Activated effector memory CD4-positive, alpha-beta T cell treated with anti-CD3 and anti-CD28 coated beads, Interleukin-2, amount 50 U/mL, for 16 hours (primary cell): ENCODE measurements at places on chromosomes 16 and 17.

DNA sequence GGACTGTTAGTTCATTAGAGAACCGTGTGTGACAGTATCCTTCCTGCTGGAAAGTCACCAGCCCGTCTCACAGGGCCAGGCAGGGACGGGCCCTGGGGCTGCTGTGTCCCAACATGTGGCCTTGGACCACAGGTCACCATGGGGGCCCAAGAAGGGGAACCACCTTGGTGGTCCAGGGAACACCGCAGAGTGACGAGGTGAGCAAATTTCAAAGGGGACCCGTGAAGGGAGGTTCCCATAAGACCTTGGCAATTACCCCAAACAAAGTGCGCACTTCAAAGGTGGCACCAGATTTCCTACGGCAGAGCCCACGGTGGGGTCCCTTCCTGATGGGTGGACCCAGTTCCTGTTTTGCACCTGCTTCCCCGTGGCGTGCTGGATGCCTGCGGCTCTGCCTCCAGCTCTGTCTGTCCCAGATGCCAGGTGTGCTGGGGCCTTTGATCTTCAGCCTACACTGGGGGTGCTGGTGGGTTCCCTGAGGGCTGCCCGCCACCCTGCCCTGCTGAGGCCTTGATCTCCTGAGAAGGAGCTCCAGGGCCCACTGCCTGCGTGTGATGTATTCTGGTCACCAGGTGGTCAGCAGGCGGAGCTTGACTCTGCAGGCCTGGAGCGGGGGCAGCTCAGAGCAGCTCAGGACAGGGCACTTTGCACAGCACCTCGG is 27.0 kb downstream of the SLC7A5 start:
- no peak for DNase-seq

DNA sequence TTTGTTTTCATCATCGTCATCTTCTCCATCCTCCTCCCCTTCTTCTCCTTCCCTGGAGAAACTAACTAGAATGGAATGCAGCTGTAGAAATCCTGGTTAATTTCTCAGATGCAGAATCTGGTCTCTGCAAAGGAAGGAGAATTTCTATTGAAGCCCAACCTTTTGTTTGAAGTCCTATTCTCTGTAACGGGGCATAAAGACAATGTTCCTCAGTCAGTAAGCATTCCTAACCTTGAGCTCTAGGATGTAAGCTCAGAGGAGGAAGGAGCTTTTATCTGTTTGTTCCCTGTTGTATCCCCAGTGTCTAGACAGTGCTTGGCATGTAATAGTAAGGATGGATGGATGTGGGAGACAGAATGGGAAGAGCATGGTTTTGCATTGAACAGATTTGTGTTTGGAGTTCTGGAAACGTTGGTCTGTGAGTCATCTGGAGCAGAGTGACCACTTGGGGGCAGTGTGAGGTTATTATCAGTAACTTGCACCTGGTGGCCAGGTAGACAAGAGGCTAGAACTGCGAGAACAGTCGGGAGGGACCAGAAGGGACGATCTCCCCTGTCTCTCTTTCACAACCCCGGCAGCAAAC is 363.7 kb downstream of the SNX29 start:
- no peak for DNase-seq

GRCh38 chr16:85360323-85361277 is 248.3 kb upstream of the CIBAR2 start:
- no peak for DNase-seq

- no peak for DNase-seq
Observed at GRCh38 chr16:75138636-75139035, 9.7 kb upstream of the ZFP1 start.

DNA sequence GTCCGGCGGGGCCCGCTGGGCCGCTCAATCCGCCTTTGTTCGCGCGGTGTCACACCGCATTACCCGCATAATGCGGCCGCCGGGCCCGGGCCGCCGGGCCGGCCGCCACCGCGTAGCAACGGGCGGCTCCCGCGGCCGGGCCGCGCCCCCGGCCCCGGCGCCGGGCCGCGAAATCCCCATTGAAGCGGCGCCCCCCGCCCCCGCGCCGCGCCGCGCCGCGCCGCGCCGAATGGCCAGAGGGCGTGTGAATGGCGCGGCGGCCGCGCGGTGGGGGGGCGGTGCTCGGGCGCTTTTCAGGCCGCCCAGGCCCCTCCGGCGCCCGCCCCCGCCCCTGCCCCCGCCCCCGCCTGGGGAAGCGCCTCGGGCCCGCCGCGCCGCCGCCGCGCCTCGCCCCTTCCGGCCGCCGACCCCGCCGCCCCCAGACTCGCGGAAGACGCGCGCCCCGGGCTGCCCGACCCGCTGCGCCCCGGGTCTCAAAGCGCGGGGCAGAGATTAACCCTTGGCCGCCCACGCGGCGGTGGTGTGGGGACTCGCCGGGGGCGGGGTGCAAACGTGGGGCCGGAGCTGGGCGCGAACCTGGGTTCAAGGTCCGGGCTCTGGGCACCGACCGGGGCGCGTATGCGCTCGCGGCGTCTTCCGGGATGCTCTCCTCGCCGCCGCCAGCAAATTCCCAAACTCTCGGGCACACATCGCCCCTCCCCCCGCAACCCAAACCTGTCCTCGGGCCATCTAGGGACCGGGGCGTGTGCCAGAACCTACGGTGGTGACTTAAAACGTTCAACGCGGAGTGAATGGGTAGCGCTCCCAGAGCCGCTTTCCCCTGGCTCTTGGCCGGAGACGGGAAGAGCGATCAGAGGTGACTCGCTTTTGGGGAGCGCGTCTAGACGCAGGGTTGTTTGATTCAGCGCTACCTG is 46.7 kb downstream of the WNT3 start:
- DNase-seq, result peak; percentile 66

DNA sequence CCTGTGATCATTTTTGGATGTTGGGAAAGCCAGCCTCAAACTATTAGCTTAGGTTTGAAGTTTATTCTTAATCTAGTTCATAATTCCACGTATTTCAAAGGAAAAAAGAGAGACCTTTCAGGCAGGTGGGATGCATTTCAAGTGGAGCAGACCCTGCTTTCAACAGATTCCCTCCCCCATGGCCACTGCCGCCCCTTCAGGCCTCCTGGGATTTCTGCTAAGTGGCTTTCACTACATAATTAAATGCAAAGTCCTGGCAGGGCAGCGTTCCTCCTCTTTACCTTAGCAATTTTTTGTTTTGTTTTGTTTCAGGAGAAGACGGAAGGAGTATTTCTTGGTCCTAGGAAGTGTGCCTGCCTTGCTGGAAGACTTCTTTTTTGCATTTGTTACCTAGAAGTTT is 36.6 kb downstream of the MAF start:
- no peak for DNase-seq

GRCh38 chr17:30222721-30223175 is 12.7 kb downstream of the SLC6A4 start:
- peak; percentile 36 for DNase-seq

DNA sequence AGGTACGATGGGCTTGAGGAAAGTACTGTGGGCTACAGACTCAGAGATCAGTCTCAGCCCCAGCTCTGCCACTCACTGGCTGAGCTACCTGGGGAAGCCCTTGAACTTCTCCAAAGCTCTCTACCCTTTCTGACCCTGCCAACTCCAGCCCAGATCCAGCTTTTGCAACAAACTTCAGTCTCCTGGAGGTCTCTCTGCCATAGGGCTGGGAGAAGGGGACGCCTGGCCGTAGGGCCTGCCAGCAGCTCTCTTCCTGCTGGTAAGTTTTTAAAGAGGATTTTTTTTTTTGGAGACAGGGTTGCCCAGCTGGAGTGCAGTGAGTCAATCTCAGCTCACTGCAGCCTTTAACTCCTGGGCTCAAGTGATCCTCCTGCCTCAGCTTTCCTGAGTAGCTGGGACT is 11.5 kb downstream of the INPP5K start:
- DNase-seq, result no peak

- no peak for DNase-seq
Observed at GRCh38 chr16:23521037-23521743, 10.9 kb upstream of the GGA2 start.

- no peak for DNase-seq
Observed at GRCh38 chr17:46201491-46201890, 8.3 kb upstream of the KANSL1 start.

DNA sequence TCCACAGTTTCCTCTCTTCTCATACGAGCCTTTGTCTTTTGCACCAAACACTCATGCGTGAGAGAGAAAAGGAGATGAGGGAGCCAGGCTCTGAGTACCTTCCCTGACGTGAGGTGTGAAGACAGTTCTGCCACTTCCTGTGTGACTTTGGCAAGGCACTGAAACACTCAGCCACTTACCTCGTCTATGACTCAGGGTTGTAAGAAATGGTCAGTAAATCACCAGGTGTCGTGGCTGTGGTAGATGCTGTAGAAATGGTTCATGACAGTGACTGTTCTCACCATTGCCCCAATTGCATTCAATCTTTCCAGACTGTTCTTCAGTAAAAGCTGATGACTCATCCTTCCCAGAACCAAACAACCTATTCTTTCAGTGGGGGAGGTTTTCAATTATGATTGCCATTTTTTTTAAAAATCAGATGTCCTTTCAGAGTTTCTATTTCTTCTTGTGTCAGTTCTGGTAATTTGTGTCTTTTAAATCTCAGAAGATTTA is 49.2 kb upstream of the CBFA2T3 start:
- peak; percentile 75 for DNase-seq

- DNase-seq, result no peak
Observed at GRCh38 chr17:9467518-9467917, 108.1 kb downstream of the STX8 start.

DNA sequence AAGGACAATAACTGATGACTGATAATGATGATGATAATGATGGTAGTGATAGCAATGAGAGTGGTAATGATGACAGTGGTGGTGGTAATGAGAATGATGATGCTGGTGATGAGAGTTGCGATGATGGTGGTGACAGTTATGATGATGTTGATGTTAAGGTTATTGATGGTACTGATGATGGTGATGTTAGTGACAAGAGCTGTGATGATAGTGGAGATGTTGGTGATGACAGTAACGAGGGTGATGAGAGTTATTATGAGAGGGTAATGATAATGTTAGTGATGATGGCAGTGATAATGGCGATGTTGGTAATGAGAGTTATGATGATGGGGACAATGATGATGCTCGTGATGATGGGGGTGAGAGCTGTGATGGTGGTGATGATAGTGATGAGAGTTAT is 13.2 kb upstream of the TMEM132E start:
- DNase-seq, result no peak

DNA sequence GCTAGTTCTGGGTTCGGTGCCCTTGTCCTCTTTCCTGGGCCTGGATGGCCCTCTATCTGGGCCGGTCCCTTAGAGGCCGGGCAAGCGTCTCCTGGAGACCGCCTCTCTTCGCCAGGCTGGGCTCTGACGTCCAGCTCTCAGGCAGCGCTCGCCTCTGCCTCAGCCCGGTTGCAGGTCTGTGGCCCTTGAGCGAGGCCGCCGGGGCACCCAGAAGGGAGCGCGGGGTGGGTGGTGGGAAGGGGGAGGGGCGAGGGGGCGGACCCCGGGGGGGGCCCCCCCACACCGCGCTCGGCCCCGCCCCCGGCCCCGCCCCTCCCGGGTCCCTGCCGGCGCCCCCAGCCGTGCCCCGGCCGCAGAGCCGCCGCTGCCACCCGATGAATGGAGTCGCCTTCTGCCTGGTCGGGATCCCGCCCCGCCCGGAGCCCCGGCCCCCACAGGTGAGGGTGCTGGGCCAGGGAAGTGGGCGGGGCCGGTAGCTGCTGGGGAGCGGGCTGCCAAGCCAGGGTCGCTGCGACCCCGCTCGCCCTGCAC is at the start of gene ARHGAP23:
Gene ARHGAP23, plus strand, starts transcription at position 353 of the 531 bp plus-strand sequence. Its CDS starts 22 bp downstream, at position 375.
- peak; percentile 79 for DNase-seq
